ENCODE measurements at places on chromosomes 2 and 18.

DNA sequence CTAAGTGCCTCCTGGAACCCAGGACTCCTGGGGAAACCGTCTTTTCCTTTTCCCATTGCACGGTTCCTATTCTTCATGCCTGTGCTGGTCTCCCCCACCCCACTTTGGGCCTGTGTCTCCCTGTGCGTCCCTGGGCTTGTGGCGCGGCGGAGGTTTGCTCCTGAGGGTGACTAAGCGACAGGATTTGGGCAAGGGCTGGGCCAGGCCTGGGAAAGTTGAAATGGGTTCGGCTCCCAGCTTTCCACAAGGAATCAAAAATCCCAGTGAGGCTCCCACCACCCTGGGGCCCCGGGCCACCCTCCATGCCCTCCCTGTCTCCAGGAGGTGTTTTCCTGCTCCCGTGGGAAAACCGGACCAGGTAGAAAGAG lies 197.6 kb downstream of the NDUFA10 start:
- no peak for DNase-seq

DNA sequence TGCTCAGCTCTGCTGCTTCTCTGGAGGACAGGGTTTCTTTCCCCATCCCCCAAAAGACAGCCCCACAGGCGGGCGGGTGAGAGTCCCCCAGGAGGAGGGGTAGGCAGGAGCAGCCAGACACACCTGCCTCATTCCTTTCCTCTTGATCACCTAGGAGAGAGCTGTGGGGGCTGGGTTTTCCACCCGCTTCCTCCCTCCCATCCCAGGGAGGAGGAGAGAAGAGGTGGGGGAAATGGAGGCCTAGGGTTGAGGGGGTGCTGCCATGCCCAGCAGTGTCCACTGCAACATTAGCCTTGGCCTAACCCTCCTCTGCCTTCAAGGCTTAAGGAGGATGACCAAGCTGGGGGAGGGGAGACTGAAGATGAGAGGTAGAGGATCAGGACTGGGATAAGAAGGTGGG lies 14.7 kb downstream of the WNT10A start:
- no peak for DNase-seq

GRCh38 chr18:54918060-54918459 lies 41.2 kb downstream of the CCDC68 start:
- no peak for DNase-seq

GRCh38 chr2:225009768-225010167 lies 32.5 kb downstream of the DOCK10 start:
- no peak for DNase-seq

DNA sequence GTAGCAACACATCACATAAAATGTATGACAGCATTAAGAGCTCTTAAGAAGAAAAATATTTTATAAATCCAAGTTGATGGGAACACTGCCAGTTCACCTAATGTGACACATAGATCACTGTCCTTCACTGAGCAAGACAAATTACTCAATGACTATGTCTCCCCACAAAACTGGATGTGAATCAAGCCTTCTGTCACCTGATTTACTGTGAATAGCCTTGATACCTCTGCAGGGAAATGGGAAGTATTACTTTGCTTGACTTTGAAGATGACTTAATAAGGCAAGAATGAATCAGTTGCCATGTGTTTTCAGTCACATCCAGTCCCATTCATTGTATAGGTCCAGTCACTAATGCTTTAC lies 94.6 kb downstream of the NYAP2 start:
- DNase-seq, result no peak

GRCh38 chr2:225017713-225018112 lies 24.6 kb downstream of the DOCK10 start:
- no peak for DNase-seq

- no peak for DNase-seq
Observed at GRCh38 chr2:8432706-8433336, 249.0 kb upstream of the ID2 start.

- DNase-seq, result no peak
Observed at GRCh38 chr2:96636551-96637171, 1.5 kb downstream of the KANSL3 start.

GRCh38 chr2:15889442-15890123 lies 50.8 kb upstream of the MYCN start:
- DNase-seq, result no peak
